NAMALWA (cell line): ENCODE measurements at places on chromosomes 7 and 10.

- DNase-seq, result no peak
Observed at GRCh38 chr10:70197235-70197945, 27.1 kb upstream of the SAR1A start.

GRCh38 chr10:71729161-71729636 lies 9.6 kb upstream of the C10orf105 start:
- peak; percentile 6 for DNase-seq

DNA sequence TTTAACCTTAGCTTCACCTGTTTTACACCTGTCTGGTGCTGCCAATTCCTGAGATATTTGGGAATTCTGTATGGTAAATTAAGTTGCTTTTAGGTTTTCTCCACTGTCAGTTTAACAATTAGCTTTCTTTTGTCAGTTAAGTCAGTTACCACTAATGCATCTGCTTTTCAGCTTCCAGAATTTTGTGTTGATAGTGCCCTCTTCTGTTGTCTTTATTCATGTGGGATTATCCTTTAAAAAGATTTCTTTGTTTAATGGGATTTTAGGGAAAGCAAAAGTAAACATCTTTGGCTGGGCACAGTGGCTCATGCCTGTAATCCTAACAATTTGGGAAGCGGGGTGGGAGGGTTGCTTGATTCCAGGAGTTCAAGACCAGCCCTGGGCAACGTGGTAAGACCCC lies 8.1 kb downstream of the TFAM start:
- DNase-seq, result no peak

GRCh38 chr7:732556-732955 lies 5.5 kb upstream of the PRKAR1B start:
- DNase-seq, result no peak

- DNase-seq, result peak; percentile 58
Observed at GRCh38 chr10:101840102-101840684, 3.4 kb downstream of the KCNIP2 start.

GRCh38 chr7:101169110-101169837 lies 3.9 kb upstream of the VGF start:
- DNase-seq, result no peak

- no peak for DNase-seq
Observed at GRCh38 chr10:126921974-126922525, 16.8 kb downstream of the DOCK1 start.

- DNase-seq, result no peak
Observed at GRCh38 chr7:37534893-37535610, 86.4 kb upstream of the ELMO1 start.

GRCh38 chr7:77269360-77270093 lies 69.9 kb upstream of the FGL2 start:
- DNase-seq, result peak; percentile 61
